ENCODE measurements at places on chromosomes 7 and 10.
A peak's percentile ranks its signal among the peaks of the same experiment; 100 is the strongest.

DNA sequence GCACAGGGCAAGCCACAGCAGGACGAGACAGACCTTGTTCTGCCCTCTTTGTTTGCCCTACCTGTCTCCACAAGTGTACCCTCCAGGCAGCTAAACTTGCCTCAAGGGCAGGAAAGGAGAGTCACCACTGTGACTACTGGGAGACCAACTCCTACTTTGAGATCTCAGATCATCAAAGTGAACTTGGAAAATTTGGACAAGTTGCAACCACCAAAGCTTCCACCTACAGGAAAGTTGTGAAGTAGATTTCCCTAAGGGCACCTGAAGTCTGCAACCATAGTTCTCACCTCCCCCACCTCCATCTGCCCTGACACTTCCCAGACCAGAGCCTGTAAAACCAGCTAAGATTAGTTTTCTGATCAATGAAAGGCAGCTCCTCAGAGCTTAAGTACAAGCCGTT is 2.5 kb upstream of the WDR91 start:
- no peak for DNase-seq

- no peak for DNase-seq
These were observed 348.9 kb upstream of the NPSR1 start for GRCh38 chr7:34309116-34309515.

DNA sequence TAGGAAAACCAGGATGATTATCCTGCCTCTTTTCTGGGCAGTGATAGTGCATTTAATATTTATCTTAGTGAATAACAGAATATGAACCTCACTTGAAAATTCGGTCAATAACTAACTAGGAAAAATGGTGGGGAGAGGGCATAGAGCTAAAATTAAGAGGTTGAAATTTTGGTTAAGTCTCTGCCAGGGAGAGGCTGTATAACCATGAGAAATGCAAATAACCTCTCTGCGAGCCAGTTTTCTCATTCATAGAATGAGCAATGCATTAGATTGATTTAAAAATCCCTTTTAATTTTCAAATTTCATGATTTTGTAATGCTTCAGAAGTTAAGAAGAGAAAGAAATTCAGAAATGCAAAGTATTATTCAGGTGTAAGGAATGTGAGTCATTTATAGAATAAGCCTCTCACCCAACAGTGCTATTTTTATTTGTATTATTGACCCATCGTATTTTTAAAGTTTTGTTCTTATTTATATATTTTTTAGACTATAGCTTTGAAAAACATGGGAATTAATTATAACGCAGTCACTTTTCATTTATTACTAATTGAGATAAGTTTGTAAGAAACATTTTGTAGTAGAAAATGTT is 104.7 kb downstream of the PHF14 start:
- DNase-seq: no peak

DNA sequence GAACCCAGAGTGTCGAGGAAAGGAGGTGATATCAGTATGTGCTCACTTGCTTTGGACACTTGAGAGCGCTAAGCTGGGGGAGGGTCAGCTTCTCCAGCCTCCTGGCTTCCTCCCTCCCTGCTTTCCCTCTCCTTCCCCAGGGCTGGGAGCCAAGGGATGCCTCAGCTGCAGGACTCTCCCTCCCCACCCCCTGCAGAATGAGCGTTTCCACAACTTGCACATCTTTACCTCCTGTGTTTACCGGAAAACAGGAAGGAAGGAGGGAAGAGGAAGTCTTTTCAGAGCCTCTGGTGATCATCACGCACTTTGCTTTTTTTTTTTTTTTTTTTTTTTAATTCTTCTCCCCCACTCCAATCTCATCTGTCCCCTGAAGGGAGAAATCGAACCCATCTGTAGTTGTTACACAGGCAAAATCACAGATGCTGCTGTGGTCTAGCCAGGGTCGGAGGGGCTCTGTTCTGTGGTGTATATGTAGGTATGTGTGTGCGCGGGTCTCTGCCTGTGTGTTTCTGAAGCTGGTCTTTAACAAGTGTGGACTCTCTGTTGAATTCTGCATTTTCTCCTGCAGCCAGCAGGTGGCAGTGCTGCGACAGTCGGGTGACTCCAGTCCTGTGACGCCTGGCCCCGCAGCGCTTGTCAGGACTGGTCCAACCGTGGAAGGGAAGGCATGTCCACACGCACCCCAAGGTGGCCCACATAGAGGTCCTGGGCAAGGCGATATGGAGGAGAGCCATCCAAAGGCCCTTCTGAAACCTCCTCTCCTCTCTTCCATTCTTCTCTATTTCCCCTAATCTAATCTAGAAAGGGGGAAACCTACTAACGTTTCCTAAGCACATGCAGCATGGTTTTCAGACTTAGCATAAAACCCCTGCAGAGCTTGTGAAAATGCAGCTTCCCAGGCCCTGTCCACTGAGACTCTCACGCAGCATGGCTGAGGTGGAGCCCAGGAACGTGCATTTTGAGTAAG is 257.6 kb downstream of the PLXNA4 start:
- peak; percentile 82 for DNase-seq

Measured in M059J (cell line).